ENCODE measurements at places on chromosomes 4 and X. TPM values are rescaled to one million over a fixed set of nuclear protein-coding genes. Genes with fewer than 3 reads are reported as not detected.

Gene CLDN24
- not detected for total RNA-seq

Gene SPANXA1
- total RNA-seq = not detected

Gene ACE2
- total RNA-seq = not detected

Gene SLC34A2
- total RNA-seq = not detected

Gene PDGFC
- 0.93 TPM for total RNA-seq

Gene CABS1
- not detected for total RNA-seq

Gene SPANXB1
- total RNA-seq = not detected

Gene POLA1
- total RNA-seq = 21.1 TPM

Gene EIF1AX
- 22.4 TPM for total RNA-seq

Gene SSX2
- total RNA-seq = not detected

Gene RHOXF2B
- not detected for total RNA-seq

Gene C1QTNF7
- not detected for total RNA-seq

Gene CLDN2
- total RNA-seq = not detected

Gene ARR3
- total RNA-seq = not detected

Gene CT47B1
- total RNA-seq = not detected

Gene CT45A2
- not detected for total RNA-seq

Gene SORCS2
- 0.46 TPM for total RNA-seq

Gene AADAT
- total RNA-seq = 6.9 TPM

Gene ARHGAP6
- under 0.01 TPM for total RNA-seq

Gene SLC25A6
- total RNA-seq = 194 TPM

Gene FRG2
- total RNA-seq = not detected

Gene IL9R
- total RNA-seq = not detected

Gene SLIT2
- total RNA-seq = 1.4 TPM

Gene TMPRSS11A
- not detected for total RNA-seq

Gene CRMP1
- not detected for total RNA-seq

Gene GLRA2
- not detected for total RNA-seq

Gene EPHA5
- 10.5 TPM for total RNA-seq

Gene ZCCHC18
- 1.8 TPM for total RNA-seq
